ENCODE measurements at places on chromosomes 2 and 18. TPM values are rescaled to one million over a fixed set of nuclear protein-coding genes. Genes with fewer than 3 reads are reported as not detected.

Gene XIRP2
- total RNA-seq, result 3.9 TPM

Gene CNGA3
- total RNA-seq, result 0.63 TPM

Gene ASB3
- total RNA-seq, result 31.8 TPM

Gene MYOM1
- 19.9 TPM for total RNA-seq

Gene ALK
- 2.1 TPM for total RNA-seq

Gene NFE2L2
- total RNA-seq, result 132 TPM

Data from testis (tissue), 5 donors.